ENCODE measurements at places on chromosomes 4 and X.

DNA sequence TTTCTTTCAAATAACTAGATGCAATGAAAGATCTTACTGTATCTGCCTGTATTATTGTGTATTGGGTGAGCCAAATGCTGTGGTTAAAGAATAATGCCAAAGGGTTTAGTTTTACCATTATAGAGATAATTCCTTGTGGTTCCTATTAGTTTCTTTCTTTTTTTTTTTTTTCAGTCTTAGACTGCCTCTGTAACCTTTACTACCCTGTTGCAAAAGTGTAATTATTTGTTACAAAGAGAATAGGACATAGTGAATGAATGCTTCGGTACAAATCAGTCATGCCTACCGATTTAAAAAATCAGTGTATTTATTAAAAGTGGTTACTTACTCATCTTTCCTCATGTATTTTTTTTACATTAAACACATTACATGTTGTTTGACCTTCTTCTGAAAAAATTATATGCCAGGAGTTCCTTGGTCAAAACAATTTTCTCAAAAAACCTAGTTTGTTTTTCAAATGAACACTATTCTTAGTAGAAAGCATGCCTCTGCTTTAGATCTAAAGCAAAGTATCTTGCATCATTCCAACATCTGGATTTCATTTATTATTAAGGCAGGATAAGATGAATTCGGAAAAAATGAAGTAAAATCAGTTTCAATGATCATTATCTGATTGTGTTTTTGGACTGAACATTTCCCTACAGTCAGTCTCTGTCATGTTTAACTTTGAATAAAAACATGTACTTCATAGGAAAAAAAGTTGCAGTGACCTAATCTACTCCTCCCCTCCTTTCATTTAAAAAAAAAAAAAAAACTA is 21.2 kb upstream of the SYNPO2 start:
- DNase-seq, result no peak

GRCh38 chr4:184293552-184293951 is 75.9 kb upstream of the ENPP6 start:
- DNase-seq, result peak; percentile 45

GRCh38 chr4:109290918-109291317 is 11.5 kb downstream of the COL25A1 start:
- no peak for DNase-seq

GRCh38 chr4:167537761-167538160 is 303.5 kb upstream of the SPOCK3 start:
- no peak for DNase-seq

GRCh38 chr4:109945056-109945455 is 32.4 kb downstream of the EGF start:
- no peak for DNase-seq

DNA sequence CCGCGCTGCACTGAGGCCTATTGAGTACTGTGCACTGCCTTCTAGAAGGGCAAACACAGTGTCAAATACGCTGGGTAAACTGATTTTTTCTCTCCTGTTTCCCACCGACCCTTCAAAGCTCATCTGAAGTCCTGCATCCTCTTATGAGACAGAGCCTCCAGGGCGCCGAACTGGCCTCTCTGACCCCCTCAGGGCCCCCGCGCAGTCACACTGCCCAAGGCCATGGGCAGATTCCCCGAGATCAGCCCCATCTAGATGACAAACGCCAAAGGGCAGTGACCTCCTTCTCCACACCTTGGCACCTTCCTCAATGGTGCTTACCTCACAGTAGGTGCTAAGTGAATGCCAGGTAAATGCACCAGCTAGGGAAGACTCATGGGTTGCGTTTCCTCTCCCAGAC is 34.4 kb downstream of the CHST7 start:
- no peak for DNase-seq

- peak; percentile 70 for DNase-seq
Measured at GRCh38 chr4:39637586-39638353, 895 bp downstream of the SMIM14 start.

- DNase-seq, result no peak
Measured at GRCh38 chr4:82753725-82754410, 44.7 kb downstream of the SCD5 start.

DNA sequence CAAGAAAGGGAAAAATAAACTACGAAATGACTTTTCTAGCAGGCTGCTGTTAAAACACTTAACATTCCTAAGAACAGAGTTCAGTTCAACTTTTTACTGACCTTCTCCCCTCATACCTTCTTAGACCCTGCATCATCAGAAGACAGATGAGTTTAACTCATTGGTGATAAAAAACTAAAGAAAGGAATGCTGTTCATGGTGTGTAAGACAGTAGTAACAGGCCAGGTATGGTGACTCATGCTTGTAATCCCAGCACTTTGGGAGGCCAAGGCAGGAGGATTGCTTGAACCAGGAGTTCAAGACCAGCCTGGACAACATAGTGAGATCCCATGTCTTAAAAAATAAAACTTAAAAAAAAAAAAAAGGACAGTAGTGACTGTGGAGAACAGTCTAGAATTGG is 16.2 kb downstream of the RBM47 start:
- DNase-seq, result no peak

DNA sequence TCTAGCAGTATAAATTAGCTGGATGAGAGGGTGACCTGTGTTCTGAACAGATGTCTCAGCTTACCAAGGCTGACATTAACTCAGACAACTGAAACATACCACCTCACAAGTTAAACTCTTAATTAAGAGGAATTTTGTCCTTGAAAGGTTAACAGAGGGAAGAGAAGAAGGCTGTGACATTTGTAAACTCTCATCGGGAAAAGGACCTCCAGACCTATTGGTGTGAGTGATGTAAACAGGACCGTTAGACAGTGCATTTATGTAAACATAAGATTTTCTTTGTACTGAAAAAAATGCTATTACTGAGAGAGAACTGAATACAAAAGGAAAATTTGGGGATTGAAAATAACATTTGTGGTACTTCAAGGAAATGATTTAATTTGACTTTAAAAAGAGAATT is 308.4 kb upstream of the DIAPH2 start:
- DNase-seq, result peak; percentile 45

DNA sequence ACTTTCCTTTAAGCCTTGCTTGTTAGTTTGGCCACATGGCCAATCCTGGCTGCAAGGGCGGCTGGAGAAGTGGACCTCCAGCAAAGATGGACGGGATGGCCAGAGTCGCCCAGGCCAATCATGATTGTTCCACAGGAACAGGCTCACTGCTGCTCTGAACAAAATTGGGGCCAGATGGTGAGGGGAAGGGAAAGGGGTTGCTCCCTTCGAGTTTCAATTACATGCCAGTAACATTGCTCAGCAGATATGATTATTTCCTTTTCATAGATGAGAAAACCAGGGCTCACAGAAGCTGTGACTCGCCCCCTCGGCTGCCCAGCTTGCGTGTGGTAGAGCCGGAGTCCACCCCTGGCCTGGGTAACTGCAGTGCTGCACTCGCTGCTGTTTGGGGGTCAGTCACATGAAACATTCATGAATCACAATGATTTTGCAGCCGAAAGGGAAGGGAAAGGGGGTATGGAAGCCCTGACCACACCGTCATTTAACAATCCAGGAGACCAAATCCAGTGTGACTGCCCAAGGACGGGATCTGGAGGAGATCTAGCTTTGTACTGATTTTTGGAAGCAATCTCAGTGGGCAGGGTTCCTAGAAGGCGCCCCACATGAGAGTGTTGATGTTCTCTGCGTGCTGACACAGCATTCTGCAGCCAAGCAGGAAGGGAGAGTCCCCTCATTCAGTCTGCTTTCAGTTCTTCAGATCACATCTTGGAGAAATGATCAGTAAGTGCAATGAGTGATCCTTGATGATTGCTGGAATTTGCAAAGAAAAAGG is 77.3 kb upstream of the MSX1 start:
- DNase-seq, result peak; percentile 31

- no peak for DNase-seq
Measured at GRCh38 chrX:37364666-37365065, 15.5 kb downstream of the PRRG1 start.

DNA sequence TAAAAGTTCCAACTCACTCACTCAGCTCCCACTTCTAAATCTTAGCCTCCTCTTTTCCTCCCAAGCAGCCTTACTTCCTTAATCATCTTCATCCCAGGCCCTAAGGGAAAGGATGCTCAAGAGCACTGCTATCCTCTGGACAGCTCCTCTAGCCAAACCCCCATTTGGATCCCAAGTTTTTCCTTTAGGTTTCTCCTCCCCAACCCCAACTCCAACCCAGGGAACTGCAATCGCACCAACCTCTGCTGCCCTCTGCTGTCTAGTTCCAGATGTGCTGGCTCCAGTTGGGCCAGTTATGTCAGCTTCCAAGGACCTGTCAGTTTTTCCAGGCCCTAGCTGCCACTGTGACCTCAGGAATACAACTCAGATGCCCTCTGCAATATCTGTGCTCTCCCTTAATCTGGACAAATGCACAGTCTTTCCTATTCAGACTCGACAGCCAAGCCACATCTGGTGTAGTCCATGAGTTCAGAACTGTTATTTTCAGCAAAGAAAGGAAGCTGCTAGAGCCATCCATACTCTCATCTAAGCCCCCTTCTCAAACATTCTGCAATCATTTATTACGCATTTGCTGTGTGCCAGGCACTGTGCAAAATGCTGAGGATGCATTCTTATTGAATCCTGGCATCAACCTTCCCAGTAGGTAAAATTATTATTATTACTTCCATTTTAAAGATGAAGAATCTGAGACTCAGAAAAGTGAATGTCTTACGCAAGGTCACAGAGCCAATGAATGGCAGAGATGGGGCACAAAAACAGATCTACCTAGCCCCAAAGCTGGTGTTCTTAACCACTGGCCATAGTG is 12.3 kb upstream of the XPNPEP2 start:
- DNase-seq, result no peak

DNA sequence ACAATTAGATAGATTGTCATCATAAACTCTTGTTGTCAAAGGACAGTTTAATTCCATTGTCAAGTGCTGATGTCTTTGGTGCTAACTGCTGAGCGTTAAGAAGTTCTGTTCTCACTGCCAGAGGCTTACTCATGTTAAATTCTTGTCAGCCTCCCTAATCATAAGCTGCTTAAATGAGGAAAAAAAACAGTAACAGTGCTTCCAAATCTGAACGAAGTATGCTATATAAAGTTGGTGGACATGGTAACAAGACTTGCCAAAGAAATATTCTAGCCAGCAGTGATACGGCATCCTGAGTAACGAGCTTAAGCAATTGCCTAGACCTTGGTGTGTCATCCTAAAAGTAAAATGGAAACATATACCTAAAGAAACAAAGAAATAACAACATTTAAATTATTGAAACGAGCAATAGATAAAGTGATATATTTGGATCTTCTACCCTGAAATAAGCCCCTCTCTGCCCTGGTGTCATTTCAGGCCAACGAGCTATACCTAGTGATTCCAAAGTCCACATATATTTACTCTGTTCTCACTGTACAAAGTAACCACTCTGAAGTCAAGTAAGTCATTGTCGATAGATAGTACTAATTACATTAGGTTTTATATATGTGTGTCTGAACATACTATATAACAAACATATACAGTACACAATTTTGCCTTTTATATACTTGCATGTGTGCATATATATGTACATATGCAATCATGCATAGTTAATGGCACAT is 339.7 kb upstream of the HS3ST1 start:
- DNase-seq, result no peak

- no peak for DNase-seq
Measured at GRCh38 chr4:130705023-130705422, 1609.1 kb downstream of the C4orf33 start.

DNA sequence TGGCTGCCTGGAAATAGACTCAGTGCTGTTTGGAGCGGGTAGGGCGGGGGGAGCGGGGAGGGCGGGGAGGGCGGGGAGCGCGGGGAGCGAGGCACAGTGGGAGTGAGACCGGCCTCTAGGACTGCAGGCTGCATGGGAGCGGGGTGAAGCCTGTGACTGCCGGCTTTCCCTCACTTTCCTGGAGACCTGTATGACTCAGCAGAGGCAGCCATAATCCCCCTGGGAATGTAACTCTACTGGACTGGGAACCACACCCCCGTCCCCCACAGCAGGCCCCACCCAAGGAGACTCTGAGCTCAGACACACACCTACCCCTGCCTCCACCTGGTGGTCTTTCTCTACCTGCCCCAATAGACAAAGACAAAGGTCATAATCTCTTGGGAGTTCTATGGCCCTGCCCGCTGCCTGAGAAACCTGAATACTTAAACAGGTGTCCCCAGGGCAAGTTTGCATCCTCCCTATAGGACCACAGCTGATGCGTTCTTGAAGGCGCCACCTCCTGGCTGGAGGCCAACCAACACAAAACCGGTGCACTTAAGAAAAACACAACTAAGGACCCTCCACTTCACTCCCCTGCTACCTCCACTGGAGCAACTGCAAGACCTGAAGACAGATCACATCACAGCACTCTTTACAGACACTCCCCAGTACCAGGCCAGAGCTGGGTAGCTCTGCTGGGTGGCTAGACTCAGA is 18.0 kb downstream of the HDAC8 start:
- no peak for DNase-seq

GRCh38 chr4:45438047-45438446 is 685.8 kb downstream of the GABRG1 start:
- DNase-seq, result no peak

- no peak for DNase-seq
Measured at GRCh38 chrX:24023544-24023943, 3.4 kb downstream of the KLHL15 start.

Data from right lung (tissue), 10 donors.